ENCODE measurements at places on chromosomes 2 and 18.

GRCh38 chr2:29334706-29335105 is 219.5 kb downstream of the CLIP4 start:
- no peak for DNase-seq

DNA sequence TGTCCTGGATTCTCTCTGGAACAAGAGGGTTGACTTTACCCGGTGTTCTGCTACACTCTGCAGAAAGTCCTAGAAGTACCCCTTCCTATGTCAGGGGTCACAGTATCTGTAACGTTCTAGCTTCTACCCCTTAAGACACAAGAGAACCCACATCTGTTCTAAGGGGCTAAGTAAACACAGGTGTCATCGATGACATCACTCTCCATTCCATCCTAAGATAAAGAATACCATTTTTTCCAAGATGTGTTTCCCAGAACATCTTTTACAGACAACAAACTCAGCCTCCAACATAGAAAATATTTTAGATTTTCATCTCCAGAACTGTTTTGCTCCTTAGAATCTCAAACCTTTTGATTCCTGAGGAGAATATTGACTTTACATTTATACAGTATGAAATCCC is 239.1 kb downstream of the TRIB2 start:
- DNase-seq, result no peak

DNA sequence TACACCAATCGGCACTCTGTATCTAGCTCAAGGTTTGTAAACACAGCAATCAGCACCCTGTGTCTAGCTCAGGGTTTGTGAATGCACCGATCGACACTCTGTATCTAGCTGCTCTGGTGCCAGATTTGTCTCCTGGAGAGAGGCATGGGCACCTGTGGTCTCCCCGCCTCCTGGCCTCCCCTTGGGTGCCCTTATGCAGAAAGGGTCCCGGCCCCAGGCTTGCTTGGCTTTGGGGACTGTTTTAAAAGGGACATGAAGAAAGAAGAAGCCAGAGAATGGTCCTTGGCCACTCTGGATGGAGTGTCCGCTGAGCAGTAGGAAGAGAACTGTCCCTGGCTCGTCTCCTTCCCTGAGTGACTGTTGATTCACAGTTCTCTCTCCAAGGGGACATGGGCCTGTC is 11.5 kb upstream of the ALPP start:
- DNase-seq, result no peak

DNA sequence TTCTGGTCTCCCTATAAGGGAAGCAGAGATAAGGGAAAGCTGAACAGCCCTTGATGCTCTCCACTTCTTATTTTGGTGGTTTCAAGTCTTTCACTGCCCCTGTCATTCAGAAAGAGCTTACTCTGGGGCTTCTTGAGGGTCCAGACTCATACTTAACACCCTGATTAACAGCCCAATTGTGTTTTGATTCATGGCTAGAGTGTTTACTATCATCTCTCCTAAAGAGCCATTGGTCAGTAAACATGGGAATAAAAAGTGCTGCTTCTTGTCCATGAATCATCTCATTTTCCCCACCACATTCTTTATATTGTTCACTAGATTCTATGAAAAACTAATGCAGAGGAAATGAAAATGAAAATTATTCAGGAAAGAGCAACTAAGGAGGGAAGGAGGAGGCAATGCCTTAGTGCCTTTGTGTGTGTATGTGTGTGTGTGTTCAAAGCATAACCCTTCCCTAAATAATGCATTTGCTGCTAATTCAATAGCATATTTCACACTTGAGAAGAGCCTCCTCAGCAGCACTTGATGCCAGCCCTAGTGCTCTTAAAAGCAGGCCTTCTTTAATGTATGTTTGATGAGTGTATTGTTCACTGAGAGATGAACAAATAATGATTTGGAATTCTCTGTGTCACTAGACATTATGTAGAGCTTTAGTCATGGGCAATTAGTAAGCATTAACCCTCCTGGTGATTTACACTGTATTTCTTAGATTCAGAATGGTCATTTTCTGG is 63.5 kb downstream of the DCC start:
- DNase-seq, result no peak

DNA sequence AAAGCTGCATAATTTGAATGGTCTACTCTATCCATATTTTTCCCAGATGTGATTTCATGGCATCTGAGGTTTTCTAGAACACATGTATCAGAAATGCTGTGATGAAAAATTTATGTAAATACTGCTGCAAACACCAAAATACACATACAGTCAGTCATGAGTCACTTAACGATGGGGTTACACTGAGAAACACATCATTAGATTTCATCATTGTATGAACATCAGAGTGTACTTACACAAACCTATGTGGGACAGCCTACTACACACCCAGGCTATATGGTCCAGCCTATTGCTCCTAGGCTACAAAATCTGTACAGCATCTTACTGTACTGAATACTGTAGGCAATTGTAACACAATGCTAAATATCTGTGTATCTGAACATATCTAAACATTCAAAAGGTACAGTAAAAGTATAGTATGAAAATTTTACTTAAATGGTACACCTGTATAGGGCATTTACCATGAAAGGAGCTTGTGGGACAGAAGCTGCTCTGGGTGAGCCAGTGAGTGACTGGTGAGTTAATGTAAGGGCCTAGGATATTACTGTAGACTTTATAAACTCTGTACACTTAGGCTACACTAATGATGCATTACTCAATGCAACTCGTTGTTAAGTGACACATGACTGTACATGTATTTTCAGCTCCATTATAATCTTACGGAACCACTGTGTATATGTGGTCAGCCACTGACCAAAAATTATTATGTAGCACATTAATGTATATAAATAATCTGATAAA is 33.5 kb downstream of the PNO1 start:
- DNase-seq, result no peak

GRCh38 chr2:96754317-96754716 is 6.4 kb upstream of the CNNM4 start:
- no peak for DNase-seq

- no peak for DNase-seq
Observed at GRCh38 chr2:239960929-239961661, 64.0 kb downstream of the NDUFA10 start.

DNA sequence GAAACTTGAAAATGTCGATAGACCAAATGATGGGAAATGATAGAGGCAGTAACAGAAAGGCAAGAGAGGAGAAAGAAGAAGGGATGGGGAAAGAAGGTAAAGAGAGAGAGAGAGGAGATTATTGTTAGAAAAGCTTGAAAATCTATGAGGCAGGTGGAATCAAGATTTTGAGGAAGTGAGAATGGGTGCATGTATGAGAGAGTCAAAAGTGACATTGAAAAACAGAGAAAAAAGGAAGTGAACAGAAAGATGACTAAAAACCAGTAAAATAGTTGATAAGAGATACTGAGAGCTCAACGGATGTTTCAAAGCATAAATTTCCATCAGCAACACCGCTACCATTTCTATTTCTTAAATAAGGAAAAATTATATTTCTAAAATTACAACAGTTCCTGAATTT is 327.4 kb upstream of the CWC22 start:
- DNase-seq, result peak; percentile 13

GRCh38 chr2:116911540-116911939 is 903.0 kb upstream of the DDX18 start:
- DNase-seq, result no peak

DNA sequence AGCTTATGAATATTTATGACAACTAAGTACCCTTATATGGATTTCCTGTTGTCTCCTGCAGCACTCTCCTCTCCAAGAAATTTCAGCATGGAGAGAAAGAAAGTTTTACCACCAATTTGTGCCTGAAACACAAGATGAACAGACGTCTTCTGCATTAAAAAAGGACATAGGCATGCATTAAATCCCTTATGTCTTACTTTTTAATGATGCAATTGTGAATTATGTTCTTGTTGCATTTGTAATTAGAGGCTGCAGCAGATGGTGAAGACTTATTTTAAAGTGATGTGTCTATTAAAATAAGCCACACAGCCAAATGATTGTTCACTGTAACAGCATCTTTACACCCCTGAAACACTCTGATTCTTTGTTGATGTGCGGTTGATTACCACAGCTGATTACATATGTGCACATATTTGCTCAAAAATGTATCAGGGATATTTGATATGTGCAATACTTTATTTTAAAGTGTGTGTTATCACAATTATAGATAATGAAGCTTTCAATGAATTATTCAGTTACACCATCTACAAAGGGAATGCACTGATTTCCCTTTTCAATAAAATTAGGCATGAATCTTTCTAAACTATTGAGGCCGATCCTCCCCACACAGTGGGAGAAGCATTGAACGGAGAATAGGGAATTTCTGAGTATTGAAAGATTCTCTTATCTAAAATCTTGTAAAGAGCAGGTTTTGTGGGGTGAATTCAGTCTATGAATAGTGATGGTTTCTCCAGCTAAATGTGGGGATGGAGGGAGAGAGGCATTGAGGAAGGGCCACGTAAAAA is 585.1 kb downstream of the SLC4A3 start:
- DNase-seq, result no peak

DNA sequence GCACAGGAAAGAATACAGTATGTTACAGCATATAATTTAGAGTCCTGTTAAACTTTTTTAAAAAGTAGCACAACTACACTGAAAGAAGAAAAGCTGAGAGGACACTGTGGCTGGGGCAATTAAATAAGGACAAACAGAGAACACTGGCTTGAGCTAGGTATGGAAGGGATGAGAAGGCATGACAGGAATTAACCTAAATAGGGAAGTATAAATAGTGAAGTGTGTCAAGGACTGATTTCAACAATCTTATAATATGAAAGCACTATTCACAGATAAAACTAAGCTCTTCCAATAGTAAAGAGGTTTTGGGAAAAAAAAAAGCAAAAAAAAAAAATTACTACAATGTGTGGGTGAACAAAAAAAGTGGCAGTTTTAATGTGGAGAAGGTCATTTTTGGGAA is 45.5 kb downstream of the PPP3R1 start:
- DNase-seq, result no peak

GRCh38 chr2:171260471-171261424 is 100.1 kb upstream of the TLK1 start:
- no peak for DNase-seq

GRCh38 chr2:235201756-235202155 is 249.9 kb downstream of the SH3BP4 start:
- no peak for DNase-seq

DNA sequence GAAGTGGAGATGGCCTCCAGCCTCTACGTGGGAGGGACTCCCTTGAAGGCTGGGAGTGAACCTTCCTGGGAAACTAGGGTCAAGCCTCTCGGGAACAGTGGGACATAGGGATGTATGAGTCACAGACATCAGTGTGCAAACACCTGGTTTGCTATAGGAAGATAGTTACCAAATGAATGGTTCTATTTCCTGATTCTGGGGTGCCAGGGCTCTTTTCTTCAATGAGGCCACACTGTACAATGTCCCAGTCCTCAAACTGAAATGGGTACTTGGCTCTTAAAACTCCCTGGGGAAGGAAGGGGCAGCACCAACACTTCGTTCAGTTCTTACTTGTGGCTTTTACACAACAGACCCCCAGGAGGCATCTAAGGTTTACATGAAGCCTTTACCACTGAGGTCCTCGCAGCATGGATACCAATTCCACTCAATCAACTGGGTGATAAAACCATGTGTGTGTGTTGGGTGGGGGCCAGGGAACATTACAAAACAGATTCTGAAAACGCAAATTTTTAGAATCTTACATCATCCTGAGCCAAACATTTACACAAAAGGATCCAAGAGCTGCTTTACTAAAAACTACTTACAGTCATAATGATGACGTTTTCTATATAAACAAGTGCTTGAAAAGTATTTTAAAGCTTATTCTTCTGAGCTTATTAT is 10.4 kb downstream of the ERFE start:
- DNase-seq, result no peak

DNA sequence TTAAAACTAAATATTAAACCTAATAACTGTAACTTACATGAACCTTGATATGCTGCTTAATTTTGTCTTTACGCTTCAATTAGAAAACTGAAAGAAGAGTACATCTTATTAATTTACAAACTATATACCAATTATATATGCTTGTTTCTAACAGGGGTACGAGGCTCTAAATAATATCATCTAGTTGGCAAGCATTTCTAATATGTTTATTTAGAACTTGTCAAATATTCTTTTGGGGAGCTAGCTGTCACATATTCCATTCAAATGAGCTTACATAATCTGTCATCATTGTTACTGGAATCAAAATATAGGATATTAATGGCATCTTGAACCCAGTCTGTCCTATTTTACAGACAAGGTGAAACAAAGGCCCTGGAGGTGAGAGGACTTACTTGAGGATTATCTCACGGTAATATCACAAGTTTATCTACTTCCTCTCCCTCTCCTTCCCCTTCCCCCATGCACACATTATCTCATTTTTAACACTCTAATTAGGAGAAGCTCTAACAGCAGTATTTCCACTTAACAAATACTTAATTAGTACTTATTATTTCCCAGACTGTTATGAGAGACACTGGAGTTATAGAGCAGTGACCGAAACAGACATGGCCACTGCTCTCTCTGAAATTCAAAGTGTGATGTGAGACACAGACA is 3.5 kb downstream of the PRKD3 start:
- no peak for DNase-seq

GRCh38 chr2:128298846-128299507 is 19.7 kb downstream of the HS6ST1 start:
- no peak for DNase-seq

DNA sequence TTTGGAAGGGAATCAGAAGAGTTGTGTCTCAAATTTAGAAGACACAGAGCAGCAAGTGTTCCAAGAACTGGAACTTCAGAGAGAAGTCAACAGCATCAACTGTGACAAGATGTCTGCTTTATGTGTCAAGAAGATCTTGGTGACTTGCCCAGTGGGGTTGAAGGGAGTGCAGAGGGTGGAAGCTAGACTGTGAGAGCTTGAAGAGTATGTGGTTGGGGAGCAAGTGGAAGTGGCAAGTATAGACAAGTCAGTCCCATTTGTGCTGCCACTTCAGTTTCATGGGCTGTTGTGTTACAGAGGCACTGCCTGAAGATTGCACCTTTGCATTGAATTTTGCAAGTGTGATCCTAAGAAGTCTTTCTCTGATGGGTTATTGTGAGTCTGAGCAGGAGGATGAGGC is 68.7 kb upstream of the MC2R start:
- no peak for DNase-seq

GRCh38 chr2:168992591-168993349 is 38.4 kb downstream of the ABCB11 start:
- DNase-seq, result no peak

DNA sequence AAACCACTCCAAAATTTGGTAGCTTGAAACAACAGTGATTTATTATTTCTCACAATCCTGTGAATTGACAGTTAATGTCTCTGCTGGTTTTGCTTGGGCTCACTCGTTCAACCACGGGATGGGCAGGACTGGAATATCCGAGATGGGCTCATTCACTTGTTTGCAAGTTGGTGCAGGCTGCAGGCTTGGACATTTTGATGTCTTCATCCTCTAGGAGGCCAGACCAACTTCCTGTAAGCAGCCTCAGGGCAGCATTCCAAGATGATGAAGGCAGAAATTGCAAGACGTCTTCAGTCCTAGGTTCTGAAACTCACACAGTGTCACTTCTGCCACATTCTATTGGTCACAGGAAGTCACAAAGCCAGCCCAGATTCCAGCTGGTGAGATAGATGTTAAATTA is 47.1 kb downstream of the GPR39 start:
- DNase-seq, result no peak

- no peak for DNase-seq
Observed at GRCh38 chr2:160165996-160166395, 34.1 kb downstream of the ITGB6 start.
